Cardiac ventricle fibroblast (primary cell): ENCODE measurements at places on chromosomes 13 and 19. TPM values are rescaled to one million over a fixed set of nuclear protein-coding genes. Genes with fewer than 3 reads are reported as not detected.

Gene ZSCAN4
- not detected in 2 replicates for total RNA-seq

Gene AP1M2
- total RNA-seq = not detected in 2 replicates

Gene ICAM4
- total RNA-seq = 0.10 and 0.50 TPM in 2 replicates

Gene GARIN5A
- total RNA-seq = 0.44 and 1.7 TPM in 2 replicates

Gene CYP4F22
- not detected in 2 replicates for total RNA-seq

Gene MBD3L2
- not detected in 2 replicates for total RNA-seq

Gene ERICH6B
- not detected in 2 replicates for total RNA-seq

Gene PPP5C
- total RNA-seq = 42.2 and 68.0 TPM in 2 replicates

Gene VASP
- total RNA-seq = 42.5 and 42.9 TPM in 2 replicates
